ENCODE measurements at places on chromosomes 2 and 18. TPM values are rescaled to one million over a fixed set of nuclear protein-coding genes. Genes with fewer than 3 reads are reported as not detected.

The FAM110C gene
- total RNA-seq: 0.28 TPM

The MAP3K19 gene
- not detected for total RNA-seq

The RAB31 gene
- 27.2 TPM for total RNA-seq

The SULT1C4 gene
- total RNA-seq: 76.7 TPM

The NMUR1 gene
- 0.05 TPM for total RNA-seq

The COX5B gene
- 337 TPM for total RNA-seq

The IL36RN gene
- not detected for total RNA-seq

The IL1R1 gene
- total RNA-seq: 24.2 TPM

The LAMA3 gene
- total RNA-seq: 15.9 TPM

The LRRTM1 gene
- total RNA-seq: not detected

The DQX1 gene
- not detected for total RNA-seq

The CDH20 gene
- not detected for total RNA-seq

The FHOD3 gene
- 0.14 TPM for total RNA-seq

DNA sequence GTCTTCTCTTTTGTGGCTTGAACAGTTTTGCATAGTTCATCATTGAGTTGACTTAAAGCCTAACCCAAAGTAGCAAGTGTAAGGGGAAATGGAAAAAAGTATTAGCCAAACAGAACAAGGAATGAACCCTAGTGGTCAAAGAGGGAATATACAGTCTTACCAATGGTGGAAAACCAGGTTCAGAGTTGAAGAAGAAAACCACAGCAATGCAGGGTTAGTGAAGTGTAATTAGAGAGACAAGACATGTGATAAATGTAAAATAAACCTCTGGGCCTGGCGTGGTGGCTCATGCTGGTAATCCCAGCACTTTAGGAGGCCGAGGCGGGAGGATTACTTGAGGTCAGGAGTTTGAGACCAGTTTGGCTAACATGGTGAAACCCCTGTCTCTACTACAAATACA is 2.4 kb downstream of the TTN start:
- DNase-seq: peak; percentile 12

GRCh38 chr18:79608069-79608468 is 71.5 kb upstream of the CTDP1 start:
- no peak for DNase-seq

DNA sequence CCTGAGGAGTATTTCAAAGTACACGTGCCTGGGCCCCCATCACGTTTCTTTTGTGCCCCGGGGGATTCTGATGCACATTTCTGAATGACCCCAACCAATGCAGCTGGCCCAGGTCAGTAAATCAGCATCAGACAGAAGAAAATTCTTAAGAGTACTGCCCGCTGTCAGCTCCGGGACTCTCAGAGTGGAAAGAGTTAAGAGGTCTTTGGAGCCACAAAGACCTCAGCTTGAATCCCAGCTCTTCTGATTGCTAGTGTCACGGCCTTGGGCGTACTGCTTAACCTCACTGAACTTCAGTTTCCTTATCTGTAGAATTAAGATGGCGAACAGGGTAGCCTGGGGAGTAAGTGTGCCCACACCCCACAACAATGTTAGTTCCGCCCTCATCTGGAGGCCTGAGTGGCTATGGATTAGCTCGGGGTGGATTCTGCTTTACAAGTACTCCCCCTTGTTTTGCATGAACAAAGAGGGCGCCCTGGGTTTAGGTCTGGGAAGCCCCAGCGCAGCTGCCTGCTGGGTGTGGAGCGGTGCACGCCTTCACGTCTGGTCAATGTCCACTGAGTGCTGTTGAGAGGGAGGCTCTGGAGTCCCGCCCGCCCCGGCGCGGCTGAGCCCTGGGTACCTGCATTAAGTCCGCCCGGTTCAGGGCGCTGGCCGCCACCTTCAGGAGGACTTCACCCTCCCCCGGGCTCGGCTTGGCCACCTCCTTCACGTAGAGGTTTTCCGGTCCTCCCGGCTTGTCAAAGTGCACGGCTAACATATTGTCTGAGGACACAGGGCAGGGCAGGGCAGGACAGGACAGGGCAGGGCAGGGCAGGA is 858 bp downstream of the TP53I3 start:
- peak; percentile 87 for DNase-seq

DNA sequence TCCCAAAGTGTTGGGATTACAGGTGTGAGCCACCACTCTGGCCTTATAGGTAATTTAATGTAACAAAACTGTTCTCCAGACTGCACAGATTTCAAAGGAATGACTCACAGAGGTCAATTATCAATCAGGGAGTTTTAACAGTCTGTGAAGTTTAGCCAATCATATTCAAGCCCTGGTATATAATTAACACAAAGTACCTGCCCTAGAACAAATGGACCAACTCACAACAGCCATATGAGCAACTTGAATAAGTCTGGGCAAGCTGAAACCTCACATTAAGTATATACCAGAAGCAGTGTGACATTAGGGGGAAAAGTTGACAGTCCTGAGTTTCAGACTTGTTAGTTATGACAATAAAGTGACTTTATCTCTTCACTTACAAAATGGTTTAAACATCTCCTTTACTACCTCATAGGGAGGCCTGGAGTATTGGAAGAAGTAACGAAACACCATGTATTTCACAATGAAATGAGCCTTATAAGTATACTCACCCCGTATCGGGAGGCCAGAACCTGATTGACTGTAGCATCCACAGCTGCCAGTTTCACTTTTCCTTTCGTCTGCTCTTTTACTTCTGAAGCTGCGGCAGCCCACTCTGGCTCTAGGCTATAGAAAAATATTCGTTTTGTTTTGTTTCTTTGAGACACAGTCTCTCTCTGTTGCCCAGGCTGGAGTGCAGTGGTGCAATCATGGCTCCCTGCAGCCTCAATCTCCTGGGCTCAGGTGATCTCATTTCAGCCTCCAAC is 22.2 kb downstream of the PDIA6 start:
- DNase-seq: no peak

- no peak for DNase-seq
Measured at GRCh38 chr2:177171418-177171865, 41.2 kb upstream of the HNRNPA3 start.

DNA sequence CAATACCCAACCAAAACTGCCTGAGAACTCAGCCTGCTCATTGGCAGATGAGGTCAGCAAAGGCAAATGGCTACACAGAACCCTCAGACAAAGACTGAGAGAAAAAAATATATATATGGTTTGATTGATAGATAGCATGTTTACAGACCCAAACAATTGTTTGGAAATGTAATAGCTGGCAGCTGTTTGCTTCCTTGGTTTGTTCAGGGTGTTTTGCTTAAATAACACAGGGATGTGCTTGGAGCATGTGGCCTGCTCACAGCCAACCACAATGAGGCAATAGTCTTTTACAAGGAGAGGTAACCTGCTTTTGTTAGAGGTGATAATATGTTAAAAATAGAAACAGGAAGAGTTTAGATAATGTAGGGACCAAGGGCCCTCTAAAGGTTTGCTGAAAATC is 84.5 kb downstream of the PDK1 start:
- DNase-seq: peak; percentile 17

DNA sequence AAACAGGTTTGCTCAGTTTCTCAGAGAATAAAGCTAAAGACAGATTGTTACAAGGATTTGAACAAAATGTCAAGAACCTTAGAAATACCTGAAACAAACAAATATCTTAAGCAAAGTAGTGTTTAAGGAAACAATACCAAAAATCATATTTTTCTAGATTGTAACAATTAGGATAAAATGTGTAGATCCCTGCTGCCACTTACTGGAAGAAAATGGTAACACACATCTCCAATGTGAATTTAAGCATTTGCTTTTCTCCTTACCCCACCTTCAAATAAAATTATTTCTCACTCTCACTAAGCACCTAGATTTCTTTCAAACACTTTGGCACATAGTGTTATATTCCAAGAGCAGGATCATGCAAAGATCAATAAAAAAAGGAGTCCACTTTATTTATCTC is 34.9 kb downstream of the SUCLG1 start:
- peak; percentile 29 for DNase-seq

GRCh38 chr2:215856080-215856479 is 157.3 kb downstream of the MREG start:
- DNase-seq: no peak

- DNase-seq: no peak
Measured at GRCh38 chr2:224875841-224876240, 159.7 kb upstream of the CCDC195 start.

- DNase-seq: no peak
Measured at GRCh38 chr18:7750966-7751365, 183.8 kb downstream of the PTPRM start.

DNA sequence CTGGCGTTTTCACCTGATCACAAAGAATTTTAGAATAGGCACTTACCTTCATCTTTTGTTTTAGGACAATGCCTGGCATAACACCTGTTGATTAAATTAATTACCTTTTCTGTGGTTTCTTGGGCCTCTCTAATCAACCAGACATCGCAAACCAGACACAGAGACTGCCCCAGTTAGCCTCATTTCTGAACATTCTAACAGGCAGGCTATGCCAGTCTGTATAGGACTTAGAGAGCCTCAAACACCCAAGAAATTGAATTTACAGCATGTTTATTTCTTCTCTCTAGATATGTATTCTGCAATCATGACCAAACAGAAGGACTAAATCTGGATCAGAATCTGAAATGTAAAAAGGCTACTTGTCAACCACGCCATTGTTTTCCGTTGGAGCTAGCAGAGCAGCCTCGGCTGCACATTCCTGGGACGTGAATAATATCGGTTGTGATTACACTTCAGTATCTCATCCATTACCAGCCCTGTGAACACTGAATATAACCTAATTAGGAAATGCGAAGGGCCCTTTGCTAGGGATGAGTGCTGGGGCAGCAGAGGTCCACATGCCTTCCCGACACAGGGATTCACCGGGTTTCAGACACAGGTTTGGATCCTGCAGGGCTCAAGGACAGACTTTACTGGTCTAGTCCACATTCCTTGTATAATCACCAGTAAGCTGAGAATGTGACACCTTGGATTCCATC is 17.5 kb upstream of the CDC42EP3 start:
- peak; percentile 65 for DNase-seq

GRCh38 chr2:9100080-9100876 is 96.8 kb upstream of the MBOAT2 start:
- DNase-seq: no peak

DNA sequence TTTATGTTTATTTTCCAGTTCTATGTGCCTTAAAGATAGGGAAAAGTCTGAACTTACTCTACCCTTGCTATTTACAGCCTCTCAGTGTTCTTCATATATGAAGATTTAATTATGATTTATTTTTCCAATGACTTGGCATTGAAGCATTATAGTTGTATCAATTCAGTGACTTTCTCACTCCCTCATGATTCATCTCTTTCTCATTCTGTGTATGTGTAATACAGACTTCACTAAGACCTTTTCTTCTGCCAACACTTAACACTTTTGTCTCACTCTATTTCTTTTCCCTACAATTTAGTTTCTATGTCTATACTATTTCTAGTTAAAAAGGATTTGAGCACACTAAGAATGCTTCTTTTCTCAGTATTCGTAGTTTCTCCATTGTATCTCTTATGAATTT is 1470.3 kb upstream of the ACVR2A start:
- no peak for DNase-seq

DNA sequence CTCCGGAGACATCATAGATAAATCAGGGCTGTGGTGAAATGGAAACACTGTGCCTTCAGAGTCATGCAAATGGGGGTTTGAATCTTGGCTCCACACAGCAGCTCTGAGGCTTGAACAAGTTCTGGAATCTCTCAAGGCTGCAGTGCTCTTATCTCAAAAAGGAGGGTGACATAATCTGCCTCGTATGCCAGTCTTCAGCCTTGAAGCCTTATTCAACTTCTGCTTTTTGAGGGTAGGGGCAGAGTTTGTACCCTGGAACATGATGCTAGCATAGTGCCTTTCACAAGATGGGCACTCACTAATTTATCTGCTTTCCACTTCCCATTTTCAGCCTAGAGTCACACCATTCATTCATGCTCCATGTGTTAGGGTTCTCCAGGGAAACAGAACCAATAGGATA is 42.3 kb downstream of the GATA6 start:
- no peak for DNase-seq

- no peak for DNase-seq
Measured at GRCh38 chr2:239353692-239354091, 47.1 kb downstream of the HDAC4 start.

GRCh38 chr18:9565407-9565806 is 49.0 kb downstream of the PPP4R1 start:
- no peak for DNase-seq

- DNase-seq: no peak
Measured at GRCh38 chr2:54099829-54100585, 15.4 kb upstream of the ACYP2 start.

DNA sequence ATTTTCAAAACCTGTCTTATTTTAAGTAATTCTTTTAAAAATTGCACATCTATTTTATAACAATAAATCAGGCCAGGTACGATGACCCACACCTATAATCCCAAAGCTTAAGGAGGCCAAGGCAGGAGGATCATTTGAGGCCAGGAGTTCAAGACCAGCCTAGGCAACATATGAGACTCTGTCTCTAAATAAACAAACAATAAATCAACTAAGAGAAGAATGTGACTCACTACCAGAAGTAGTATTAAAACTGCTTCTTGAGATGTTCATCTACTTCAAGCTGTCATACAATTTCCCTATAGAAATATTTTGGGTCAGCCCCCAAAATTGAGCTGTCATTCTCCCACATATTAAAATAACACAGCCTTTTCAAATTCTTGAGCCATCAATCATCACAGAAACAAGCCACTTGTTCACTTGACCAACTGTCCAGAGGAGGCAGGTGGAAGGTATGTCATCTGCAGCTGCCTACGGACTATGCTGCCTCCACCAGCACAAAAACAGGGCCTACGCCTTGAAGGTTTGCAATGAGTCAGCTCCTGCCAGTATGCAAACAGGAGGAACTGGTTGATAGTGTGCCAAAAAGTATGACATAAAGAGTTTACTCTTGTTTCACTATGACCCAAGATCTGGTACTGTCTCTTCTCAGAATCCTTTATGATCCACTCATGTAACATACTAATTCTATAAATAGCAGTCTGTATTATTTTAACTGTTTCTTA is 33.6 kb downstream of the KIDINS220 start:
- peak; percentile 92 for DNase-seq
